ENCODE measurements at places on chromosomes 2 and 18. TPM values are rescaled to one million over a fixed set of nuclear protein-coding genes. Genes with fewer than 3 reads are reported as not detected.

WDR75 gene
- 20.4 TPM for polyA plus RNA-seq

OXER1 gene
- 5.6 TPM for polyA plus RNA-seq

MFSD2B gene
- 0.22 TPM for polyA plus RNA-seq

RNF152 gene
- 3.4 TPM for polyA plus RNA-seq

AGXT gene
- polyA plus RNA-seq: 0.49 TPM

BOLL gene
- not detected for polyA plus RNA-seq

PTPRM gene
- polyA plus RNA-seq: 60.9 TPM

- no peak for DNase-seq
These were observed 104.6 kb downstream of the PLEKHM3 start for GRCh38 chr2:207920721-207921120.

DNA sequence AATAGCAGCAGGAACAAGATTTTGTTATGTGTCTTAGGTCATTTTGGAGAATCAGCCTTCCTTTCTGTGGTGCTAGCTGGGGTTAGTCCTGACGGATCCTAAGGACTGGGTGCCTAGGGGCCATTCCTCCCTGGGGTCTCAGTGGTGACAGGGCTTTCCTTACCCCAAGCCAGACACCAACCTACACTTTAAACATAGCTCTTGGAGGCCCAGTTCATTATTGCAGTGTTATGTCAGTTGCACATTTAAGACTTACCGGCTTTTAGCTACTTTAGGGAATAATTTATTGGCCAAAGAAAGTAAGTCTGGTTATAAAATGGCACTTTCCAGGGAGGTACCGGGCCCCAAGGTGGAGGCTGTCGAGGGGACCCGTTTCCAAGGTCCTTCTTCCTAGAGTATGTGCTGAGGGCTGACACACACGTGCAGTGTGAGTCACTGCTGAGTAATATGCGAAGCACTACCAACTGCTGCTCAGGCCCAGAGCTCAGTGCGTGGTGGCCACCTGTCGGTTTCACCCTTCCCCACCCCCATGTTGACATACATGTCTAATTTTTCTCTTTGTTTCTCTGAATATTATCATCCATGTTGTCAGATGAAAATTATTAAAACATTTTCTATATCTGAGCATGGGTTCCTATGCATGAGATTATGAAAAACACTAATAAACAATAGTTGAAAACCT is 37.0 kb upstream of the GRHL1 start:
- no peak for DNase-seq

DNA sequence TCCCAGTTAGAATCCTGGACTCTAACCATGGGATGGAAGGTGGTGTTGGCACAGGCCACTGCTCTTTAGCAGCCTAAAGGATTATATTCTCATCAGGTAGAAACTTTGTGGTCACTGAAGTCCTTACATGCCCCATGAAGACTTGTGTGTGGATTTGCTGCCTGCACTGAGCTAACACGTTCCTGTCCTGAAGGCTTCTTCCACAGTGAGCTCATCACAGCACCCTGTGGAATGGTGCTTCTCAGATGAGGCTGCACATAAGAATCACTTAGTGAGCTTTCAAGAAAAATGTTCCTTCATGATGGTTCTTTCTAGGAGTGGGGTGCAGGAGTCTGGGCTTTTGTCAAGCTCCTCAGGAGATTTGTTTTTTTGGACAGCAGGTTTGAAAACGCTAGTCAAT is 26.8 kb downstream of the STAMBP start:
- DNase-seq: no peak

GRCh38 chr2:74982577-74982976 is 24.1 kb downstream of the POLE4 start:
- no peak for DNase-seq

DNA sequence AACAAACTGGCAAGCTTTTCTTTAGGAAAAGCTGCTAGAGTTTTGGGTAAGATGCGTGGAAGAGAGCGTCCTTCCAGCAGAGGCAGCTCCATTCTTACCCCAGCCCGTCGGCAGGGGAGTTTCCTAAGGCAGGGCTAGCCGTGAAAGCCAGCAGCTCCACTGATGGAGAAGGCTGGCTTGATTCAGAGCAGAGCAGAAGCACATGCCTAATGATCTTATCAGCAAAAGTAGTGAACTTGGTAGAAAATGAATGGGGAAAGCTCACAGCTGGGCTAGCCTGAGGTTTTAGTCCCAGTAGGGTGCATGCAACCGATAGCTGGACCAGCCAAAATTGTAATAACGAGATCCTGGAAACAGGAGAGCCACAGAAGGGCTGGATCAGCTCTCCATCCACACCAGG is 20.8 kb downstream of the LAMA1 start:
- no peak for DNase-seq

- no peak for DNase-seq
These were observed 343.5 kb downstream of the RBM43 start for GRCh38 chr2:150917961-150918713.

DNA sequence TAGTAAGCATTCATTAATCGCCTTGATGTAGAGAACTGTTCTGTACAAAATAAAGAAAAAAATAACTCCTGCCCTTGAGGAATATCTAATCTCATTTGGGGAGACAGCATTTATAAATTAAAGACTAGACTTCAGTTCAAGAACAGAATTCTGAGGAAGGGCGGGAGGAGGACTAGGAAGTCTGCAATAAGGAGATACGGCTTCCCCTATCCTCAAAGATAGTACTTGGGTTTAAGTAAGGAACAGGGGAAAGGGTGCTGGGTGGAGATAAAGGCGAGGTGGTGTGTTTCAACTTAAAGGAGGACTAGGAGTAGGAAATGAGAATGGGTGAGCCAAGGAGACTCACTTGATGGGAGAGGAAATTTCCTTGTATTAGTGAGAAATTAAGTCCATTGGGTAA is 121.9 kb upstream of the MSTN start:
- no peak for DNase-seq

GRCh38 chr2:232388324-232388891 is 9.9 kb downstream of the ALPP start:
- no peak for DNase-seq

Measured in urinary bladder (tissue), 4 donors.